ENCODE measurements at places on chromosomes 7 and 10.
A peak's percentile ranks its signal among the peaks of the same experiment; 100 is the strongest.

DNA sequence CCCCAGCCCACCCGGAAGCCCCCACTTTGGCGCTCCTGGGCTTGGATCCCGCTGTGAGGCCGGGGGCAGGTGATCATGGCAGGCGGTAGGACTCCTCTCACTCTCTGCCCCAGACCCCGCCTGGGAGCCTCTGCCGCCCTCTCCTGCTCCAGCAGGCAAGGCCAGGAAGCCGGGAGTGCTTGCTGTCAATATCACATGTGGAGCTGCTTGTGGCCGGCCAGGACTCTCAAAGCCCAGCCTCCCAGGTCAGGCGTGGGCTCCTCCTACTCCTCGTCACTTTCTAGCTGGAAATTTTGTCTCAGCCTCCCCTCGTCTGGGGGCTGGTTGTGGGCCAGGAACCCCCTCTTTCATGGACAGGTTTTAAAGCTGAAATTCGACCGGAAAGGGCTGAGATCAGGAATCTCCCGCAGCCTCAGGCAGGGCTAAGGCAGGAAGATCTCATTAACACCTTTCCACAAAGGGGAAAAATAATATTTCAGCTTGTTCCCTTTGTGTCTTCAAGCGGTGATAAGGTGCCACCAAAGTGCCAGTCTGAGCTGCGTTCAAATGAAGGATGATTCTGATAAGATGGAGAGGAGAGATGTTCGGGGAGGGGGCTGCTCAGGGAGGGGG, 273.6 kb upstream of the PODXL start:
- peak; percentile 53 for DNase-seq

DNA sequence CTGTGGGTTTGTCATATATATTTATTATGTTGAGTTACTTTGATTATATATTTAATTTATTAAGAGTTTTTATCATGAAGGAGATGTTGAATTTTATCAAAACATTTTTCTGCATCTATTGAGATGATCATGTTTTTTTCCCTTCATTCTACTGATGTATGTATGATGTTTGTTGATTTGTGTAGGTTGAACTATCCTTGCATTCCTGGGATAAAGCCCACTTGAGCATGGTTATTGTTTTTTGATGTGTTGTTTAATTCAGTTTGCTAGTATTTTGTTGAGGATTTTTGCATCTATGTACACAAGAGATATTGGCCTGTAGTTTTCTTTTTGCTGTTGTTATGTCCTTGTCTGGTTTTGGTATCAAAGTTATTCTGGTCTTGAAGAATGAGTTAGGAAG, 31.1 kb downstream of the SCART1 start:
- DNase-seq: no peak

DNA sequence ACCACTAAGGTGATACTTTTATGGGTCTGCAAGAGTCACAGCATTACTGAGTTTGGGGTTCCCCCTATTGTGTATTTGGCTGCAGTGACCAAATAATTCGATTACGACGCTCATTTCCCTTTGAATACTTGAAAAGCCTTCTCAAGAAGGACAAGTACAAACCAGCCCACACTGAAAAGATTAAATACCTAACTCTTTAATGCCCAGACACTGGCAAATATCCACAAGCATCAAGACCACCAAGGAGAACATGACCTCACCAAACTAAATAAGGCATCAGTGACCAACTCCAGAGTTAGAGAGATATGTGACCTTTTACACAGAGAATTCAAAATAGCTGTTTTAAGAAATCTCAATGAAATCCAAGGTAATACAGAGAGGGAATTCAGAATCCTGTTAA, 31.8 kb upstream of the SFTPD start:
- no peak for DNase-seq

DNA sequence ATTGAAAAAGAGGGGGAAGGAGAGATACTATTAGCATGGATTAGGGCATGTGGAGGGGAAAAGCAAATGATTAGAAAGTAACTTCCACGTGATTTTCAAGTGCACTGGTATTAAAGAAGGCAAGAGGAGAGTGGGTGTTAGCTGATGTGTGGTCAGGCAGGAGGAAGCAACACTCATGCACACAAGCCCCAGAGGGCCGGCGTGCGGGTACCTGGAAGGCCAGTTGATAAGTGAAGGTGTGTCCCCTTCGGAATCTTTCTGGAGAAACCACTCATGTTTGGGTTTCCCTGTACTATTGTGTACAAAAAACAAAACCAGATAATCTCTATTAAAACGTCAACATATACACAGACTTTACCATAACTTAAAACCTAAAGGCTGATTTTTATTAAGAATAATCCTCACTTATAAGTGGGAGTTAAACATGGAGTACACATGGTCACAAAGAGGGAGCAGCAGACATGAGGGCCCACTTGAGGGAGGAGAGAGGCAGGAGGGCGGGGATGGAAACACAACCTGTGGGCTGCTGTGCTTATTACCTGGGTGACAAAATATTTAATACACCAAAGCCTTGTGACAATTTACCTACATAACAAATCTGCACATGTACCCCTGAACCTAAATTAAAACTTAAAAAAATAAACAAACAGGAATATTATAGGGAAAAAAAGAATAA, 98.9 kb downstream of the SVIL start:
- DNase-seq: no peak

Data from D341Med (cell line).